Epithelial cell of proximal tubule (primary cell): ENCODE measurements at places on chromosomes 1 and 21. TPM values are rescaled to one million over a fixed set of nuclear protein-coding genes. Genes with fewer than 3 reads are reported as not detected.

PSMA5 gene
- 67.5 and 79.9 TPM in 2 replicates for total RNA-seq

DNA sequence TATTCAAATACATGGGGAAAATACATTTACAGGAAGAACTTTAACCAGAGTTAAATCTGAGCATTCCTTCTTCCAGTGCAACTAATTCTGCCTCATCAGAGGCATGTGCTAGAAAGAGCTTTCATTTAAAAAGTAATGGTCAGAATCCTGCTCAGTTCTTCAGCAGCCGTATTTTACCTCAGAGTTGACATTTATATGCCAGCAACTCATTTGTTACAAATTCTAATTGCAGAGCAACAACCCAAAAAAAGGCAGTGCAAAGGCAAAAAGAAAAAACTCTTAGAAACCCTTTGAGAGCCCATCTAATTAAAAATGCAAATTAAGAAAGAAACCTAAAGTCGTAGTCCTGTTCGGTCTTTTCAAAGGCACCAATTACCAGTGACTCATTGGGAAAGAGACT, 392.5 kb downstream of the PBX1 start:
- no peak for DNase-seq

FCER1A gene
- not detected in 2 replicates for total RNA-seq

- DNase-seq = no peak
These were observed 21.5 kb downstream of the RCAN1 start for GRCh38 chr21:34593423-34593822.

- DNase-seq = no peak
These were observed 23.2 kb downstream of the KANK4 start for GRCh38 chr1:62295921-62296491.

- no peak for DNase-seq
These were observed 15.8 kb upstream of the TAS1R2 start for GRCh38 chr1:18875107-18875795.

DNA sequence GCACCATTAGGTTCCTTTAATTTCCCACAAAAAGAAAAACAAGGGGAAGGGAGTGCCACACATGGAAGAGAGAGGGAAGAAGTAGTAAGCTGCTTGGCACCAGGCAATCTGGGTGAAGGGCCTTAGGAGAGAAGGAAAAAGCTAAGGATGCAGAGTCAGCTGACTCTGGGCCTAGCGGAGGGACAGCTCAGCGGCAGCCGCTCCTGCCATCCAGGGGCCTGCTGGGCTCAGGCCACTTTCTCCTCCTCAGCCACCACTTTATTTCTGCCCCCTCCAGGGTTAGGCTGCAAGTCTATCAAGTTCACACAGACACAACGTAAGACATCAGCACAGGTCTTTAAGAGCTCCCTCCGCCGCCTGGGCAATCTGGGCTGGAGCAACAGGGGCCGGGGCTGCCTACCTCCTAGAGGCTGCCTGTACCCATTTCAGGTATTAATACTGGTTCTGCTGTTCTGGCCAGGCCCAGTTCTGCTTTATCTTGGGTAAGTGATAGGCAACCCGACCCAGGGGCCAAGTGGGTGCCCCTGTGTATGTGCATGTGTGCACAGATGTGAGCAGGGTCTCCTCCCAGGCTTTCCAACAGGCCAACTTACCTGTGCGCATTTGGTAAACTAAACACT, 53.6 kb downstream of the SLC45A1 start:
- no peak for DNase-seq

DNA sequence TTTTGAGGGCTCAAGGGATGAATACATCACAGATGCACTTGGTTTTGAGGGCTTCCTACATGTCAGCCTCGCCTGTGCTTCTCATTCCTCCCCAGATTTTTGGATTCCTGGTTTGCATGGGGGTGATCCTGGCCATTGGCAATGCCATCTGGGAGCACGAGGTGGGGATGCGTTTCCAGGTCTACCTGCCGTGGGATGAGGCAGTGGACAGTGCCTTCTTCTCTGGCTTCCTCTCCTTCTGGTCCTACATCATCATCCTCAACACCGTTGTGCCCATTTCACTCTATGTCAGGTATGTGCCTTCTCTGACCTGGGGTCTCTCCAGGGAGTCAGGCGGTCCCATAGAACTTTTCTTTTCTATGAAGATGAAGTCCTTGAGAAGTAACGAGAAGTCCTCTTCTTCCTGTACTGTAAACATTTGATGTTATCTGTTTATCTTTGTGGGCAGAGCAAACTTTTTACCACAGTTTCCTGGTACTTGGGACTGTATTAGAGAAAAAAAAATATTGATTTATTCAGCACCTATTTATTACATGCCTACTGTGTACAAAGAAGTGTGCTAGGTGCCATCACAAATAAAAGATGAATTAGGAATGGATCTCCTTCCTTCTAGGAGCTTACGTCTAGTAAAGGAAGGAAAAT, 12.0 kb downstream of the ATP8B2 start:
- DNase-seq = no peak

TRIM67 gene
- not detected in 2 replicates for total RNA-seq

KCNA2 gene
- not detected in 2 replicates for total RNA-seq

- no peak for DNase-seq
These were observed 64.5 kb downstream of the NPHP4 start for GRCh38 chr1:5927506-5928370.

GRCh38 chr1:29475326-29475725, 239.0 kb downstream of the PTPRU start:
- DNase-seq = no peak

DNA sequence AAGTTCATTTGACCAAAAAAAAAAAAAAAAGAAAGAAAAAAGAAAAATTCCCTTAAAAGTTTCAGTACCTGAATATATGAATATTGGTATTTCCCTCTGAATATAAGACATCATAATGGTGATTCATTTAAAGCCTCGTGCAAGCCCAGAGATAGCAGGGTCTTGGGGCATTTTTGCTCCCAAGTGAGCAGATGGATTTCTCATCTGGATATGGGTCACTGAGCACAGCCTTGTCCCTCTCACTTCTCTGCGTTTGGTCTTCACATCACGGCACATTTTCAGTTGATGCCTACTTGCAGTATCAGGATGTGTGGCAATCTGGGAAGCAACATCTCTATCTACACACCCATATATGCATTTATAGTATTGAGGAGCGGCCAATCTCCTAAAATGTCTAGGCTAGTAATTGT, 12.7 kb downstream of the CD58 start:
- DNase-seq = no peak

DNA sequence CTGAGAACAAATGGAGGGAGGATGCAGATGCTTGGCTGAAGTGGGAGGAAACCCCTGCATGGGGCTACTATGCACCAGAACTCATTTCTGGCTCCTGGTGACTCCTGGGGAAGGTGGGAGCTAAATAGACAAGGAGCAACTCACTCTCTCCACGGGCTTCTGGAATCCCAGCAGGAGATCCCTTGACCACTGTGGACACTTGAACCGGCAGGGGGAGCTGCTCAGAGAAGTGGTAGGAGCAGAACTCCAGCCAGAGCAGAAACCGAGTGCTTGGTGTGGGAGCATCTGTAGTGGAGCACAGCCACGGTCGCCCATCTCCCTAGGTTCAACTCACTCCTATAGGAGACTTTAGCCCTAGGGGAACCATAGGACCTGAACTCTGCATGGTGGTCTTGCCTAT, 205.6 kb upstream of the GJB5 start:
- DNase-seq = no peak

RPS6KA1 gene
- 63.8 and 66.5 TPM in 2 replicates for total RNA-seq

- no peak for DNase-seq
These were observed 209.0 kb upstream of the HOOK1 start for GRCh38 chr1:59605761-59606160.

DNA sequence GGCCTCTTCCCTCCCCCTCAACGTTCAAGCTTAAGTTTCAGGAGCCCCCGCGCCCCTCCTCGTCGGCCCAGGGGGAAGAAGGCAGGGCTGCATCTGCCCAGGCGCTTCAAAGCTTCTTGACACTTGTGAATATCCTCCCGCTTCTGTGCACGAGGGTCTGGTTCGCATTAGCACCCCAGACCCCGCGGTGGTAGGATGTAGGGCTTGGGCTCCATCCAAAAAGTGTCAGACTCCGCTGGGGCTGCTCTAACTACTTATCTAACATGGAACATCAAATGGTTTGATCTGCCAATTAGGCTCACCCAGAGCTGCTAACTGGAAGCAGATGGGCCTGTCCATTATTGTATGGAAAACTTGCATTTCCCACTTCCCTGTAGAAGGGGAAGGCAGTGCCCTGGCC, 28.9 kb downstream of the TAS1R2 start:
- no peak for DNase-seq

GRCh38 chr21:44932408-44933181, 7.2 kb upstream of the SLX9 start:
- no peak for DNase-seq

GRCh38 chr1:203702130-203702577, 62.8 kb upstream of the LAX1 start:
- DNase-seq = no peak

FALEC gene
- not detected in 2 replicates for total RNA-seq

PROX1 gene
- under 0.01 and 0.06 TPM in 2 replicates for total RNA-seq

CHML gene
- 9.5 and 19.0 TPM in 2 replicates for total RNA-seq

PLA2G2A gene
- not detected in 2 replicates for total RNA-seq

- DNase-seq = no peak
These were observed 65.8 kb downstream of the LYPLAL1 start for GRCh38 chr1:219239518-219239917.

FNBP1L gene
- 32.1 and 37.6 TPM in 2 replicates for total RNA-seq

DNA sequence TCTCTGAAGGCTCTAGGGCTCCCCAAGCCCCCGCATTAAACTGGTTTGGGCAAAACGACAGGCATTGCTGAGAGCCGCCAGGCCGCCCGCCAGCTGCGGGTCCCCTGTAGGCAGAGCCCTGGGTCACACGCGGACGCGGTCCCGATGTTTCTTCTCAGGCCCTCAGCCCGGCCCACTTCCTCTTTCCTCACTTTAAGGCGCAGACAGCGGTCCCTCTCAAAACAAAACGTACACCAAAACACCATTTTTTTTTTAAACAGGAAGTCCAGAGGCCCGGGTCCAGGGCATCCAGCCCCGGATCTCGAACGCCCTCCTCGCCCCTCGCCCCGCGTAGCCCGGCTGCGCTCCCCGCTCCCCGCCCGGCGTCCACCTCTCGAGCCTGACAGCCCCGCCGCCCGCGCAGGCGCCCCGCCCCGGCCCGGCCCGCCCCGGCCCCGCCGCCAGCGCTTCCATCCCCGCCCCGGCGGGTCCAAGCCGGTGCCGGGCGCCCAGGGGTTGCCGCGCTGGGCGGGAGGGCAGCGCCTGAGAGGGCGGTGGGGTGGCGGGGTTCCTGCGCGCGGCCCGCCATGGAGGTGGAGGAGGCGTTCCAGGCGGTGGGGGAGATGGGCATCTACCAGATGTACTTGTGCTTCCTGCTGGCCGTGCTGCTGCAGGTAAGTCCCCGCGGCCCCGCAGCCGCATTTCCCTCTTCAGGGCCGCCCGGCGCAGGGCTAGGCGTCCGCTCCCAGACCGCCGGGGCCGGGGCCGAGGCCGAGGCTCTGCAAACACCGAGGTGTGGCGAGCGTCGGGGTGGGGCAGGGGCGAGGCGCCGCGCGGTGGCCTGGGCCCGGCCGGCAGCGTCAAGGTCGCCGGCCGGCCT, at the start of gene SLC22A15:
SLC22A15 (plus strand) TSS at position 452 of the 859 bp plus-strand sequence; CDS start at position 567, 115 bp downstream.
- no peak for DNase-seq

- DNase-seq = no peak
These were observed 23.0 kb upstream of the PADI1 start for GRCh38 chr1:17181781-17182464.

- DNase-seq = no peak
These were observed 31.6 kb upstream of the NBL1 start for GRCh38 chr1:19612530-19612929.

C1orf87 gene
- 0.17 TPM in 1 of 2 replicates, not detected in the other for total RNA-seq

DNA sequence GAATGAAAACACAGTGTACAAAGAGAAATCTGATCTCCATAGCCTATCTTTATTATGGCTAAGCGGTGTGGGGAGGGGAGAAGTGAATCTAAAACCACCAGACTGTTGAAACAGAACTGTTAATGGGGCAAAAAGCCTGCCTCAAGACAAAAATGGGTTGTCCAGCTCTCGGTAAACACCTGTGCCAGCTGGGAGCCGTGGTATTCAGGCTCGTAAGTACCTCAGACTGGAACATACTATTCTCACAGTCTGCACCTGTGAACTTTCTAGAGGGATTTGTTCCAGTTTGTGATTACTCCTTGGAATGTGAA, 42.7 kb upstream of the ATP1A1 start:
- peak; percentile 44 for DNase-seq

PCBP3 gene
- total RNA-seq = 1.4 TPM in 1 of 2 replicates, not detected in the other

DNA sequence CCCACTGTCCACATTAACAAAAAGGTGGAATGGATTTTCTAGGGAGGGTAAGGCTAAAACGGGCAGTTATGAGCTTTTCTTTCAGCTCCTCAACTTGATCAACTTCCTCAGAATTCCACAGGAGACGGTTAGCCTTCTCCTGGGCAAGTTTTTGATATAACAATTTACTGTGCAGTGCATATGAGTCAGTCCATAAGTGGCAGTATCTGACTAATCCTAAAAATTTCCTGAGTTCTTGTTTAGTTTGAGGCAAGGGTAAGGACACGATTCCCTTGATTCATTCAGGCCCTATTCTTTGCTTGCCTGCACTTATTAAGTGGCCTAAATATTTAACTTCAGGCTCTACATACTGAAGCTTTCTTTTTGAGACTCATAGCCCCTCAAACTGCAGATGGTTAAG, 6.2 kb upstream of the AADACL3 start:
- DNase-seq = no peak

DNA sequence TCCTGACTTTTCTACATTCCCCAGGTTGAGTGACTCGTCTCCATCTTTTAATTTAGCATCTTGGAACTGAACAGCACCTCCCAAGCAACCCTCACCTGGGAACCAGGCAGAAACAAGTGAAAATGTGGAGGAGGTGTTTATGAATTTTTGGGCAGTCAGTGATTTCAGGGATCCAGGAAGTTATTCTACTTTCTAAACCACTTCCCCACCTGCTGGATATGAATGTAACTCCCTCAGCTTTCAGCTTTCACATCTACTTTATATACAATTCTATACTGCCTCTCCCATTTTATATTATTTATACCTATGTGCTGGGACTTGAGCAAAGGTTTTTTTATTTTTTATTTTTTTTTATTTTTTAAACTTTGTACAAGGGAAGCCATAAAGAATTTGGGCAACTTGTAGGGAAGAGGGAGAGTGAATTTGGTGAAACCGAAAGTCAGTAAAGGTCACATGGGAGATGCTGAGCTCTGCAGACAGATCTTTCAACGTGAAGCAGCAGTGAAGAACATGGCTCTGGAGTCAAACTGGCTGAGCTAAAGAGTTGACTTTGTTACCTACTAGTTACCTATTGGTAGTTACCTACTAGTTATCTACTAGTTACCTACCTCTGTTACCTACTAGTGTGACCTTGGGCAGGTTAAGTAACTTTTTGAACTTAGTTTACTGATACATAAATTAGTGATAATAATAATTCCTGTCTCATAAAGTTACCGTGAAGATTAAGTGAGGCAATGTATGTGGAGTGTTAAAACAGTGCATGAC, 45.5 kb downstream of the DDR2 start:
- no peak for DNase-seq

DNA sequence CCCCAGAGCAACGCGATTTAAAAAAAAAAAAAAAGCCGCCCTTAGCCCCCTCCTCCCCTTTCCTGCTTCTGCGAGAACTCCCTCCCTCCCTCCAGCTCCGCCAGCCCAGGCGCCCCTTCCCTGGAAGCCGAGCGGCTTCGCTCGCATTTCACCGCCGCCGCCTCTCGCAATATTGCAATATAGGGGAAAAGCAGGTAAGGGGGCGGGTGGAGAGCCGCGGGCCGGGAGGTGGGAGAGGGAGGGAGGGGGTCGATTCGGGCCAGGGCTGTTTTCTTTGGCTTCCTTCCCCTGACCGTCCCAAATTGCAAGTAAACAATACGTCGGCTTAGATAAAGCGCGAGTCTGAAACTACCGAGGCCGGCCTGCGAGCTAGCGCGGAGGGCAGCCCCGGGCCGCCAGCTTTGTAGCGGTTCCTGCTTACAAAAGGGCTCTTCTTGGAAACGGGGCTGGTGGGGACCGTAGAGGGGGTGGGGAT, 408 bp downstream of the LMO4 start:
- DNase-seq = no peak

AGO3 gene
- 6.0 and 19.1 TPM in 2 replicates for total RNA-seq

CRYAA gene
- total RNA-seq = not detected in 2 replicates

NBPF19 gene
- total RNA-seq = 3.4 and 4.5 TPM in 2 replicates
